ENCODE measurements at places on chromosomes 4 and X.

- no peak for DNase-seq
These were observed 5.7 kb downstream of the SMIM20 start for GRCh38 chr4:25919676-25920075.

DNA sequence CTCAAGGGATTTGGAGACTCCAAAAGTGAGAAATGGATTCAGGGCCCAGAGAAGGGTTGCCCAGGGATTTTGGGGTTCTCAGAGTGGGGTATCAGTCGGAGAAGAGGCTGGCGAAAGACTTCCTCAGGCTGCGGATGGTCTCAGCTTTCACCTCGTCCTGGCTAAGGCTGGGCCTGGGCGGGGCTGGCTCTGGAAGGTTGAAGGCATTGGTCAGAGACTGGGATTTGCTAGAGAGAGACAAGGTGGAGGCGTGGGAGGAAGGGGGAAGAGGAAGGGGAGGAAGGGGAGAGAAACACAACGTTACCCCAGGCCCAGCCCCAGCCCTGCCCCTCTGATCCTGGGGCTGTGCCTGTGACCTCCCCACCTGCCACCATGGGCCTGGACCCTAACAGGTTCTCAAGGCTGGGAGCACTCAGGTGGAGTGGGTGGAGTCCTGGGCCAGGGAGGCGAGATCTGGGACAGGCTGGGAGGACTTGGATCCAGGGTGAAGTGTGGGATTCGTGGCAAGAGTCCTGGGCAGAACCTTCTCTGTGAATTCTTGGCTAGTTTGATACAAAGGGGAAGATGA, 9.4 kb upstream of the TIMP1 start:
- no peak for DNase-seq

GRCh38 chr4:183220236-183220635, 99.8 kb downstream of the CLDN22 start:
- DNase-seq: no peak

DNA sequence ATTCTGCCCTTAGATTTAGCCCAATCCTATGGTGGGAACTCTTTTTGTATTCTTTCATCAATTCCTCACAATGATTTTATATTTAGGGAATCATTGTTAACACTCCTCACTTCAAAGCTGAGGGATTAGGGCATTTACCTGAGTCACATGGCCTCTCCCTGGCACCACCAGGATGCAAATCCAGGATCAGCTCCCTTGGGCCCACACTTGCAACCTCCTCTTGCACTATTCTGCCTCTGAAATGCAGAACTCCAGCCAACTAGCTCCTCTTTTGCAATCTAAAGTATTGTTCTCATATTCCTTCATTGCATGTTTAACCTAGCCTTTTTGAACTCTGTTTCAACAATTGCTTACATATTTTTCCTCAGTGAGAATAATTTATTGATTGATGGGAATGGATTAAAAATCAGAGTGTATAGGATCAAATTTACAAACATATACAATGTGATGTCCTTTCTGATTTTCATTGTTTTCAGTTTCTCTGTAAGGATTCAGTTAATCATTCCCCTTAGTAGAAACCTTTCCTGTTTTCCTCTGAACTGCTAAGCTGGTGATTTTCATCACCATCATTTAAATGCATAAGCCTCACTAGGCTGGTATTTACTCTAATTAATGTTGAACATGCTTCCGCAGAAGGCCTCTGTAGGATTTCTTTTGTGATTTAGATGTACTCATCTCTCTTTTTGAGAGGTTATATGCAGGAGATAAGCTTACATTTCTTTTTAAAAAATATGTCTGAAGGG, 3.3 kb upstream of the RELL1 start:
- DNase-seq: no peak

GRCh38 chr4:109029987-109030386, 267.1 kb upstream of the ETNPPL start:
- DNase-seq: no peak

Measured in fibroblast of skin of scalp (primary cell).